Stimulated activated CD4-positive, alpha-beta T cell treated with anti-CD3 and anti-CD28 coated beads, Interleukin-1b, Interleukin-23, amount 100 ng/mL, for 24 hours (primary cell): ENCODE measurements at places on chromosomes 3 and 15.

DNA sequence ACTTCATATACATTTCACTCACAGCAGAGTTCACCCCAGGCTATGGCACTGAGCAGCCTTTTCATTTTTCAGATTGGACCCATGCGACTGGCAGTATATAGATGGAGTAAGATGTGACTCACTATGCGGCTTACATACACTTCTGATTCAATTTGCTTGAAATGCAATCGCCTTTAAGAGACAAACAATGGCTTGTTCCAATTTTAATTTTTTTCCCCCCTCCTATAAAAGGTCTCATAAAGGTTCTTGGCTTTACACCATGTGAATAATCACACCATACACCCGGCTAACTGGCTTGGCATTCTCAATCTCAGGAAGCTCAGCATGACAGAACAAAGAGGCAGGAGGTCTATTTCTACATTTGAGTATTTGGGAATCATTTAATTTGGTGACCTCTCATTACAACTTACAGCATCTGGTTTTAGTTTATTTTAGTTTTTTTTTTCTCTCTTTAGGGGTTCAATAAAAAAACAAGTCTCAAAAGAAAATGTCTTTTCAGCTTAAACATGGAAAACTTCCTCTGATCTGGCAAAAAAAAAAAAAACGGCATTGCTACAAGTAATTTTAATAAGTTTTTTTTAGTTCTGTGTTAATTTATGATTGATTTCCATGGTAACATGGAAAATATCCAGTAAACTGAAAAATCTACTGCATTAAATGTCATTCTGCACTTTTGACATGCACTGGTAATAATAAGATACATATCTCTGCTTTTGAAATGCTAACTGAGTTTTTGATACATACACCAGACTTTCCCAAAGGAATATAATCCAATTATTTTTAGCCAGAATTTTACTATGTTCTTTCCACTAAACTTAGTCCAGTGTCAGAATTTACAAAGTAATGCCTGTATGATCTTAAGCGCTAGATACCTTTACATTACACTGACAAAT is 38.8 kb downstream of the GADL1 start:
- DNase-seq = no peak

DNA sequence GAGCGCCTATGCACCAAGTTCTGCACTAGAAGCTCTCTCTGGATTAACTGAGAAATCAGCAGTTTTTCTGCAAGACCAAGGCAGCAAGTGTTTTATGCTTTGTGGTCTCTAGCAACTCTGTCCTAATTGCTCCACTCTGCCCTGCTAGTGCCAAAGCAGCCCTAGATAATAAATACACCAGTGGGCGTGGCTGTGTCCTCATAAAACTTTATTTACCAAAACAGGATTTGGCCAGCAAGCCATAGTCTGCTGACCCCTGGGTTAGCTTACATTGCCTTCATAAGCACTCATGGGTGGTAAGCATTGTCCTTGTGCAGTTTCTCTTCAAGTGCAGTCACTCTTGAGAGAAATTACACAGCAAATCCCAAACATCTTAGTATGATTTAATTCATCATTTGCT is 30.7 kb upstream of the SLC24A5 start:
- no peak for DNase-seq

GRCh38 chr3:126961191-126961790 is 21.6 kb upstream of the PLXNA1 start:
- DNase-seq = no peak

DNA sequence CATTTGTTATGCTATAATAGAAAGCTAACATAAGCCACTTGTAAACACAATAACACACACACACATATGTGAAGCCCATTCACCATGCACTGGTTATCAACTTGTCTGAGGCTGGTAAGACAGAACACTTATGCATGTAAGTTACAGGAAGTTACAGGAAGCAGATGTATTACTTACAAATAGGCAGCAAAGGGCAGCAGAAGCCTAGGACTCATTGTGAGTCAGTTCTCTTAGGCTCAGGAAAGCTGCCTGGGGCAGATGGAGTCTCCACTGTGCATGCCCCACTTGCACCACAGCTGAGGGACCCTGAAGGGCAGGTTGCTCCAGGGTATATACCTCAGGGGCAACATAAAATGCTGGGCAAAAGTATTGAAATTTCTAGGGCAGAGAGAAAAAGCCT is 748.8 kb upstream of the CCDC54 start:
- no peak for DNase-seq

DNA sequence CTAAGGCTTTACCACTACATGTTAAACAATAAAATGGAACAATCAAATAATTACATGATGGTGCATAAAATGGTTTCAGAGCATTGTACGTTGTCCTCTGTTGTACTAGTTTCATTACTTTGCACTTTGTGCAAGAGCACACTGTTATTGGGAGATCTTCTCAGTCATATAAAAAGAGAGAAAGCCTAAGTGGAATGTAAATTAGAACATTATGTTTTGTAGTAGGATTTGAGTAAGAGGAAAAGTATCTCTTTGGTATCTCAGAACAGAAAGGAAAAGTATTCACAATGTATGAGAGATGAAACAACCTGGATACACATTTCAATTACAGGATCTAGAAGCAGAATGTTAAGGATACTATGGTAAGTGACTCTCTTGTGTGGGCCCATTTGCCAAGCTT is 26.9 kb upstream of the PLSCR2 start:
- no peak for DNase-seq

DNA sequence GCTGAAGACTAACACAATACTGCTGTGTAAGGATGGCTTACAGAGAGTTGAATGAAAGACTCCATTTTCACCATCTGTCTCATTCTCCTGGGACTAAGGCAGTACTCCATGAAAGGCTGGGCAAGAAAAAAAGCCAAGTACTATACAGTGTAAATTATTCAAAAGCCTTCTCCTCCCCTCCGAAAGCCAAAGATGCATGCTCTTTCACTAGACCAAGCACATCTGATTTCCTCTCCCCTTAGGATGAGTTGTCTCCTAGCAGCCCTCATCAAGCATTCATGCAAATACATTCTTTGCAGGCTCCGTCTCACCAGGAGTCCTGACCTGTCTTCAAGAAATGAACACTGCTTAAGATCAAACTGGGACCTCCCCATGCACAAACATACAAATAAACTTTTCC is 133.5 kb upstream of the THBS1 start:
- DNase-seq = no peak

DNA sequence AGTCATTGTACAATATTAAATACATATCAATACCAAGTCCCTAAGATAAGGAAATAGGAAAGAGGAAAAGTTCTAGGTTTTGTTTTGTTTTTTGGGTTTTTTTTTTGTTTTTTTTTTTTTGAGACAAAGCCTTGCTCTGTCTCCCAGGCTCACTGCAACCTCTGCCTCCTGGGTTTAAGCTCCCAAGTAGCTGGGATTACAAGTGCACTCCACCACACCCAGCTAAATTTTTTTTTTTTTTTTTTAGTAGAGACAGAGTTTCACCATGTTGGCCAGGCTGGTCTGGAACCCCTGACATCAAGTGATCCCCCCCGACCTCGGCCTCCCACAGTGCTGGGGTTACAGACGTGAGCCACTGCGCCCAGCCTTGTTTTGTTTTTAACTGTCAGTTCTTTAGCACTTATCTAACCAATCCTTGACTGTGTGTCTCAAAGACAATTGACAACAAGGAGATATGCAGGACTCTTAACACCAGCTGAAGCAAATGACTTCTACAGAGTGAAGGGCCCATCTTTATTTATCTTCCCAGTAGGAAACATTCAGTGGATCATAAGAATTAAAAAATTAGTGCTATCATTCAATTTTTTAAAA is 100.0 kb upstream of the RAP2B start:
- no peak for DNase-seq

- DNase-seq = no peak
Observed at GRCh38 chr3:116306720-116307119, 138.6 kb downstream of the LSAMP start.

DNA sequence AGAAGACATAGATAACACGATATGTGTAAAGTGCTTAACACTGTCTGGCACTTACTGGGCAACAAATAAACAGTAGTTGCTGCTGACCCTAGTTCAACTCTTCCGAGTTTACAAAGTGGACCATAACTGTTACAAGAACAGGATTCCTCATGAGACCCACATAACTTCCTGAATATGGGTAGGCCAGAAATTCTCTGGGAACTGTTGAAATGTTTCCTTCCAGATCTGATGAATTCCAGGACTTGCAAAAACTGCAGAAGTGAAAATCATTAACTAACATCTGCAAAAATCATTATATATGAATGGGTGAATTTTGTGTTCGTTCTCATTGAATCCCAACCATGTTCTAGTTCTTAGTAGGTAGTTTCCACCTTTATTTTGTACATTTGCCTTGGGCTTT is 181.7 kb upstream of the MME start:
- DNase-seq = no peak

DNA sequence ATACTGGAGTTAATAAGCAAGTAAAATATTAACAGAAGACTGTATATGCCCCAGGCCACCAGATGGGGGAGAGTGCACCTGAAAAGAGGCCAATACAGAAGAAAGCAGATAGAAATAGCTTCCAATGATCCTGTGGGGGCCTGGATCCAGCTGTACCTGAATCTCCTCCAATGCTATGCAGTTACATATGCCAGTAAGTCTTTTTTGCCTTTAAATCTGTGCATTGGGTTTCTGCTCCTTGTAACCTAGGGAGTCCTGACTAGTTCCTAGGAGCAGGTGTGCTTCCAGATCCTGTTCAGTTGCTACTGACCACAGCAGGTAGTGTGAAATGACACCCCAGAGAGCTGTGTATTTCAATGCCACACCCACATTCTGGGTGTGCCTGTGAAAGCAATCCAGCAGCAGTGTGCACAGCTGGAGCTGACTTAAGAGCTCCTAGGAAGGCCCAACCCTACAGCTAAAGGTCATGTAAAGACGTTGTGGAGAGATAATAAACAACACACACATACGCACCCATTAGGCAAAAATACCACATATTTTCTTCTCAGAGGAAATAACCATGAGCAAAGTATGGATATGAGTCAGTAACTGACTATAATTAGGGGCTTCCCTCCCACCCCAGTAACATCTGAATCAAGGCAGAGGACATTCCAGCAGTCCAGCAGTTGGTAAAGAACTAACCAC is 62.2 kb upstream of the AKAP13 start:
- no peak for DNase-seq

GRCh38 chr3:122415104-122415744 is 638 bp downstream of the WDR5B start:
- DNase-seq = no peak

DNA sequence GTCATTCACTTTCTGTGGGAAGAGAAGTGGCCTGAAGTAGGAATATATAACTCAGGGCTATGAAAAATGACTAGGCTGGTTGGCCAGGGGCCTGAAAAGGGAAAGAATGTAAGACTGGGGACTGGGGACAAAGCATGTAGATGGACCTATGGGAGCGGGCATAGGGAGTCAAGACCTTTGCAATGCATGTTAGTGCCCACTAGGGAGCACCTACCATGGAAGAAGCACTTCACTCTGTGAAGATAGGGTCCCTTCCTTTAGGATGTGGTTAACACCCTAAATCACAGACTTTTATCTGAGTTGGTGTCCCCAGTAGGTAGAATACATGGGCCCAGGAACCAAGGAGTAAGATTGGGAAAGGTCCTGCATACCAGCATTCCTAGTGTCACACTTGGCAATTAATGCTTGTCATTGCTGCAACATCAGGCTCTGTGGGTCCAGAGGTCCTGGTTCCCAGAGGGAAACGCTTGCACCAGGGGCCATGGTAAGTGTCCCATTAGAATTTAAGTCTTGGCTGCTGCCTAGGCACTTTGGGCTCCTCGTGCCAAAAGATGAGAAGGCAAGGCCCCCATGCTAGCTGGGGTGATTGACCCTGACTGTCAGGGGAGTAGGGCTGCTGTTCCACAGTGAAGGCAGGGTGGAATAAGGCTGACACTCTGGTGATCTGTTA is 79.6 kb downstream of the CRYGS start:
- DNase-seq = no peak

DNA sequence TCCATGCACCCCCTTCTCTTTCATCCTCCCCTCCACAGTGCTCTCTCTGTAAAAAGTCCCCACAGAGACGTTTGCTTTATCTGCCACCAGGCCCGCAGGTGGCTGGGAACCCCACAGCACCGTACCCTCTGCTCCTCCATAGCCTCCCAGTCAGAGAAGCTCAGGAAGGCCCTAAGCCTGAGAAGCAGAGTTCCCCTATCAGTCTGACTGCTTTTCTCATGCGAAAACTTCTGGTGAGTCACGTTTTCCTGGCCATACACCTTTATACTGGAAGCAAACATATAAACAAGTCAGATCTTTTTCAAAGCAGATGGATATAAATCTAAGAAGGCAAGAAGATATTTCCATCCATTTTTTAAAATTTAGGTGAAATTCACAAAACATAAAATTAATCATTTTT is 51.5 kb upstream of the MEF2A start:
- DNase-seq = no peak
